ENCODE measurements at places on chromosomes 7 and 10.

GRCh38 chr7:83339907-83340306 is 177.2 kb upstream of the PCLO start:
- no peak for DNase-seq

DNA sequence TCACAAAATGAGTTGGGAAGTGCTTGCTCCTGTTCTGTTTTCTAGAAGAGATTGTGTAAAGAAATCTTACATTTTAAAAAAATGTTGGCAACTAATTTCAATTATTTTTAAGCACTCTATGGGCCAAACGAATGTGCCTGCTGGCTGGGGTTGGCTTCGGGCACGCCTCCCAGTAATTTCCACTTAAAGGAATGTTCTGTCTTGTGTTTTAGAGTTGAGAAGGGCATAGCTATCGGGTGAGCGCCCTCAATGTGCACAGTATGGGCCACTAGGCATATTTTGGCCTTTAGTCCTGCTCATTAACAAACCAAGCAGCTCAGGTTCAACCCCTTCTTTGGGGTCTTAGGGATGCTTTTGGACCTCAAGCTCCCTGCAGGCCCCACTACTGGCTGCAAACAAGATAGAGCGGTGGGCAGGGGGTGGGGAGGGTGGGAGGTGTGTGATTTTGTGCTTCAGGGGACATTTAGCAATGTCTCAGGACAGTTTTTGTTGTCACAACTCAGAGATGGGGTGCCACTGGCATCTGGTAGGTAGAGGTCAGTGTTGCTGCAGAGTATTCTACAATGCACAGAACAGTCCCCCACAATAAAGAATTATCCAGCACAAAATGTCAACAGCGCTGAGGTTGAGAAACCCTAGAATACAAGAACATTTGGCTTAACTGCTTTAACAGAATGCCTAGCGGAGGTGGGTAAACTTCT is 40.7 kb downstream of the TACC2 start:
- DNase-seq: no peak

DNA sequence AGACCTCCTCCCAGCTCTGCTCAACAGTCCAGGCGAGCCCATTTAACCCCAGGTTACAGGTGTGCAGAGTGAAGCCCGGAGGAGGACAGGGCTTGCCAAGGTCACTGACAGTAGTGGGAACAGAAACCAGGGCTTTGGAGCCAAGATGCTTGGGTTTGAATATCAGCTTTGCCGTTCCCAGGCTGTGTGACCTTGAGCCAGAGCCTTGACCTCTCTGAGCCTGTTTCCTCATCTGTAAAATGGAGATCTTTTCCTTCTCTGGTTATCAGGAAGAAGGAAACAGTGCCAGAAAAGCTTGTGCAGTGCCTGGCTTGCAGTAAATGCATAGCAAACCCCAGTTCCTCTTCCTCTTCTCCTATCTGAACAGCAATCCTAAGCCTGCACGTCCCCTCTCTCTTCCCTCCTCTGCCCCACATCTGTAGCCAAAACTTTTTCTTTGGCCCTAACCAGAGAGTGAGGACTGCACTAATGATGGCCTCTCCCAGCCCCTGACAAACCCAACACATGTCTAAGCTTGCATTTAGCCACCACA is 21.4 kb upstream of the MLXIPL start:
- DNase-seq: no peak

DNA sequence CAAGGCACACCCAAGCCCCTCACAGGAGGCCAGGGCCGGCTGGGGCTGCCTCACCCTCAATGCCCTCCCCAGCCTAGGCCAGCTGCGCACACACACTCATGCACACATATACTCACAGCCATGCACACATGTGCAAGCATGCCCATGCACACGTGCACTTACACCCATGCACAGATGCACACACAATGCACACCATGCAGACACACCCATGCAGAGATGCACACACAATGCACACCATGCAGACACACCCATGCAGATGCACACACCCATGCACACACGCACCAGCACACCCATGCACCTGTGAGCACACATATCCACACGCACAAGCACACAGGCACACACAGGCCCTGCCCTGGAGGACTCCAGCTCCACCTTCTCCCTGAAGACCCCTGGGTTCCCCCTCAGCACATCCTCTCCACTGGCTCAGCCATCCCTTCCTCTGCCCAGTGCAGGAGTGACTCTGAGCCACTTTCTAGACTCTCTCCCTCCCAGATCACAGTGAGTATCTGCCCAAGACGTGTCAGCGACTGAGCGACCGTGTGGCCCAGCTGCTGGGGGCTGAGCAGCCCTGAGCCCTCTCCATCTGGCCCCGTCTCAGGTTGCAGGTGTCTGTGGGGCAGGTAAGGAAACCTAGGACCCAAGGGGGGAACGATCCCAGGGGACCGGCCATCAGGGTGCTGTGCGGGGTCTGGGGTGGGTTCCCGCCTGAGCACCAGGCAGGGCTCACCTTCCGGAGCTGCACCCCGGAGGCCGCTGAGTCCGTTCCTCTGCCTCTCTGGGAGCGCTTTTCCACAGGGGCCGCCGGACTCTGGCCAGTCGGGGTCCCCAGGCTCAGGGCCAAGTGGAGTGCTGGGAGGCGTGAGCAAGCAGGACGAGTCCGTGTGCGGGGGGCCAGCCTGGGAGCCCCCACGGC is 25.8 kb downstream of the AP5Z1 start:
- DNase-seq: no peak

DNA sequence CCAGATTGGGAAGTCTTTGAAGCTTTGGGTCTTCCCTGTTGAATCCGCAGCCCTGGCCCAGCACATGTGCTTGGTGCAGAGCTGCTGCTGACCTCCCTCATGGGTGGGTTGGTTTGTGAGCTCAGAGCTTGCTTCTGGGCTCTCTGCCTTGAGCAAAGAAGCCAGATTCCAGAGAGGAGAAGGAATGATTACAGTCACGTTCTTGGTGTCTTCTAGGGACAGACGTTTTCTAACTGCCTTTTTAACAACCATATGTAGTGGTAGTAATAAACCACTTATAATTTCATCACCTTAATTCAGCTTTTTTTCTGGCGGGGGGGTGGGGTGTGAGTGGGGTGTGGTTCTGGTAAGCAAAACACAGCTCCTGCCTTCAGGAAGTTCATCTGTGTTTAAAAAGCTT is 39.5 kb downstream of the LRMDA start:
- DNase-seq: no peak

DNA sequence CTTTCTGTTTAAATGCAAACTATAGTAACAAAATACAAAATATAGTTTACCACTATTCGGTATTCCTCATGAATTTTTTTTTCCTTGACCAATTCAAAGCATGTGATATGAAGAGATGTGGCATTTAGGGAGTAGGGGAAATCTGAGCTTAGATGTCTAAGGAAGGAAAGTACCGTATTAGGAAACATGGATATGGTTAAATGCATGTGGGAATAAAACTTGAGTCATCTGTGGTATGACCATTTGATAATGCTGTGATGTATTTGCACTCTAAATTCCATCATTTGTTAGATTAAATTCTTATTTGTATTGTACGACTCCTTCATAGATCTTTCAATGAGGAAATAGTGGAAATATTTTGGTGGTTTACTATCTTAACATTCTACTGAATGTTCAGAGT is 19.7 kb downstream of the AHR start:
- DNase-seq: no peak

DNA sequence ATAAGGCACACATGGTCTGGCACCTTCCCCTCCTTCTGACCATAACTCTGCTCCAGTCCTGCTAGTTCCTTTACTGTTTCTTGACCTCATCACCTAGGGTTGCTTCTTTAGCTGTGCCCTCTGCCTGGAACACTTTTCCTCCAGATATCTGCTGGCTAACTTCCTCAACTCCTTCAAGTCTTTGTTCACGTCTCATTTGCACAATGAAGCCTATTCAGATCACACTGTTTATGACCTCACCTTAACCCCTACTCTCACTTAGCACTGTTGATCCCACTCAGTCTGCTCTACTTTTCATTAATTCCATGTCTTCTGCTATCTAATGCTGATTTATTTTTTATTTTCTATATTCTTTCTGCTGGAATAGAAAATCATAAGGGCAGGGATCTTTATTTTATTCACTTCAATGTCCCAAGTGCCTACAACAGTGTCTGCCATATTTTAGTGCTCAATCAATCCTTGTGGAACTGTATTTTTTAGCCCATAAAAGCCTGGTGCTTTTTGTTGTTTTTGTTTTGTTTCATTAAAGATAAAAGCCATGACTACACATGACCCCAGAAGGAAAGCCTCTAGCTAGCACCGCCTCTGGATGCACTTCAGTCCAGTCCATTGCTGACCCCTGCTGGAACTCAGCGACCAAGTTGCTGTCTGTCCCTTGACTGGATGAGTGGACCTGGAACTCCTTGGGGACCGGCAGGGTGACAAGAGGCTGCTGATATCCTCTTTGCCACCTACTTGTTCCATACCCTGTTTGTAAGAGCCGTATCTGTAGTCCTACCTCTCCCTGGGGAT is 12.3 kb downstream of the KLF14 start:
- no peak for DNase-seq

DNA sequence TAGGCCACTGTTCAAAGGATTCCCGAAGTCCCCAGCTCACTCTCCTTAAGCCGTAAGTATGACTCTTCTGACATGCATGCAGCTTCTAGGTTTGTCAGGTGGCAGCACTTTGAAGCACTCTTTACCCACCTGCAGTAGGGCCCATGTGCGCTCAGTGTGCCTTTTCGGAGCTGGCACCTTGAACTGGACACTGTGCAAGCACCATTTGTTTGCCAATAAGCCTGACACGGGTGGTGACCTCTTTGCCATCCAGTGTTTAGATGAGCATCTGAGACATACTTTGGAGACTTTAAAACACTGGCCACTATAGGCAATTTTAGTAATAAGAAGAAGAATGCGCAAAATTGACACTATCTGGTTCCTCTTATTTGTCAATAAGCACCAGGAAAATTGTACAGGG is 45.7 kb upstream of the GSAP start:
- no peak for DNase-seq
